CD4-positive, alpha-beta T cell treated with Interferon alpha-2 for 1 hour (primary cell): ENCODE measurements at places on chromosomes 4 and X.

- DNase-seq = no peak
These were observed 36.3 kb downstream of the DTHD1 start for GRCh38 chr4:36317721-36318120.

DNA sequence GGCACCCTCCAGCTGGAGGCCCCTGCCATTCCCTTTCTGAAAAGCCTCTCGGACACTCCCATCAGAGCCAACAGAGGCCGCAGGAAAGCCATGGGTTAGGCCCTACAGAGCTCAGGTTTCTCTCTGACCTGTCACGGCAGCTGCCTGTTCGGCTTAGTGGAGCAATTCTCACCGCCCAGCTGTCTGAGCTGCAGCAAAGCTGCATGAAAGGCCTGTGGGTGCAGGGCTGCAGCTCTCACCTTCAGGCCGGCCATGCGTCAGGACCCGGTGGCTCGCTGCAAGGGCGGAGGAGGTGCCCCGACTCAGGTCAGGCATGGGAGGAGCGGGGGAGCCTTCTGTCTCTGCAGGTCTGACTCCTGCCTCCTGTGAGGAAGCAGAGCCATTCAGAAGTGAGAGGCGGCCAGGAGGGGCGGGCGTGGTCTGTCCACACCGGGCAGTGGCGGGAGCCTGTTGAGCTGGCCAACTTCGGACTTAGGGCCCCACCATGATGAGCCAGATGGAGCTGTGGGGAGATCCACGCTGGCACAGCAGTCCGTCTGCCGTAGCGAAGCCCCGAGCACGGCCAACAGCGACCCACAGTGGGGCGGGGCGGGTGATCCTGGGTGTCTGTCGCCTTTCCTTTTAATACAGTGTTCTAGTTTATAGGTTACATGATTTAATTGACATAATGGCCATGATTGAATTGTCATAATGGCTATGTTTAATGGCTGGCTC is 23.4 kb downstream of the PDE6B start:
- DNase-seq = no peak

- DNase-seq = no peak
These were observed 2094.5 kb upstream of the AGA start for GRCh38 chr4:179536694-179537093.

DNA sequence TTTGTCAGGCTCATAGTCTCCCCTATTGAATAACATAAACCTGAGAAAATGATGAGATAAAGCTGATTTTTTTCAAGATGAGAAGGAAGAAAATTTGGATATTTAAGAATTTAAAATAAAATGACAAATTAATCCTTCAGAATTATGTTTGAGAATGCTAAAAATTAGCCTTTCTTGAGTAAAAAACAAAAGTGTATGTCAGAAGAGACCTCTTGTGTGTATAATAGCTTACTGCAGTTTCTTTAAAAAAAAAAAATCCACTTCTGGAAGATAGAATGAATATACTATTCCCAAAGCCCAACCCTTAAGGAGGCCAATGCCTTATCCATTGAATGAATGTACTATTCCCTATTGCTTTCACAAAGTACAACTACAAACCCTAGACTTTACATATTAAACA is 281.8 kb downstream of the RAPGEF2 start:
- no peak for DNase-seq

DNA sequence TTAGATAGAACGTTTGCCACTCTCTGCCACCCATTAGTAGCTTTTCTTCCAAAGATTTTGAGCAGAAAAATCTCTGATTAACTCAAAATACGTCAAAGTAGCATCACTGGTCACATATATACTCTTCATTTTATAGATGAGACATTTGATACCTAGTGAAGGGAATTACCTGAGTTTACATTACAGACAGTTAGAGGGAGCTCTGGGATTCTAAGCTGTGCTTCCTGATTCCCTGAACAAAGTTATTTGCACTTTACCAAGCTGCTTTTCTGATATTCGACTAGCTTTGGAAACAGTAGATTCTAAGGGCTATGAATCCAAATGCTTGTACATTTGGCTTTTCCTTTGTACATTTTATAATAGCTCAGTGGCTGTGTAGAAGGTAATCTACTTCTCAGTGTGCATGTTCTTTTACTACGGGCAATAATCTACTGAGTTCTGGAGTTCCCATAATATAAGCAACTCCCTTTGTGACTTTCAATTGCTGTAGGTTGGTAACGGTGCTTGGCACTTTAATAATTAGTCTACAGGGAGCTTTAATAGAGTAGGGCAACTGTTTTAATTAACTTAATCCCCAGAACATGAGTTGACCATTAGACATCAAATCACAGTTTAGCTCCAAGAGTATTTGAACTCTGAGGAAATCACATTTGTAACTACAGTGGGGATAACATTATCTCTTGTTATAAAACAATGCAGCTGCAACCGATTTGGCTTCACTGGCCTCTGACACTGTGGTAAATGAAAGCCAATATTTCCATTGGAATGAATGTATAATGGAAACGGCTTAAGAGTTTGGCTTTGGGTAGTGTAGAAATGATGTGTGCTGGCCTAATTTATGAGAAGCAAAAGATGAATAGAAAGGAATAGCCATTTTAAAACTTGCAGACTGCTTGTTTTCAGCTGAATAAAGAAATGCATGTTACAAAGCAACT is 1602.4 kb downstream of the STIM2 start:
- no peak for DNase-seq

GRCh38 chr4:23680671-23681518 is 209.0 kb downstream of the PPARGC1A start:
- DNase-seq = no peak

DNA sequence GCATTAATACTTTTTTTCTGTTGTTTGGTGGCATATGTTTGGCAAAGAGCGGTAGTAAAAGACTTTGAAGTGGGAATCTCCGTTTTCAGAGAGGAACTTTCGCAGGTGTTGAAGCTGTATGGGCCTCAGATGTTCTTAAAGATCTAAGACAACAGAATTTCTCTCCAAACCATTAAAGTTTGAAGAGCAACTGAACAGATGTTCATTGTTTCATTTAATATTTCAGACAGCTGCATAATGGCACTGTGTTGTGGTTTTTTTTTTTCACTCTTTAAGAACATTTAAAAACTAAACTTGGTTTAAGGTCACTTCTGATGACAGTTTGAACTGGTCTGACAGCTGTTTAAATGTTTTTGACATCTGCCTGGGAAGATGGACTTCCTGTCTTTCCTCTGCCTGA is 882.7 kb upstream of the PCDH10 start:
- no peak for DNase-seq
